Caudate nucleus (tissue), 63 donors: ENCODE measurements at places on chromosomes 2 and 18.

DNA sequence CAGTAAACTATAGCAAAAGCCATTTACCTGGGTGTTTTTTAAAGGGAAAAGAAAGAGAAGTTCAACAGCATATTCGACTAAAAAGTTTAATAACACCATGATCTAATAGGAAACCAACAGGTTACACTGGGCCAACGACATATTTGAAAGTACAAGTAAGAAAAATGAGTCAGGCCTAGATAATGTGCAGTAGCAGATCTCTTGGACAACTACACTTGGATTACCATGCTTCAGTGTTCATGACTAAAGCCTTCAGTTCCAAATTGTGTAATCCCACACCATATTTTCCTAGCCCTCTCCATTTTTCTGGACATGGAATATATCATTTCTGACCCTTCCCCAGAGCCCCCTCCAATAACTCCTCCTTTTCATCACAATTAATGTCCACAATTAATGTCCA, 39.1 kb upstream of the FIGN start:
- no peak for DNase-seq

DNA sequence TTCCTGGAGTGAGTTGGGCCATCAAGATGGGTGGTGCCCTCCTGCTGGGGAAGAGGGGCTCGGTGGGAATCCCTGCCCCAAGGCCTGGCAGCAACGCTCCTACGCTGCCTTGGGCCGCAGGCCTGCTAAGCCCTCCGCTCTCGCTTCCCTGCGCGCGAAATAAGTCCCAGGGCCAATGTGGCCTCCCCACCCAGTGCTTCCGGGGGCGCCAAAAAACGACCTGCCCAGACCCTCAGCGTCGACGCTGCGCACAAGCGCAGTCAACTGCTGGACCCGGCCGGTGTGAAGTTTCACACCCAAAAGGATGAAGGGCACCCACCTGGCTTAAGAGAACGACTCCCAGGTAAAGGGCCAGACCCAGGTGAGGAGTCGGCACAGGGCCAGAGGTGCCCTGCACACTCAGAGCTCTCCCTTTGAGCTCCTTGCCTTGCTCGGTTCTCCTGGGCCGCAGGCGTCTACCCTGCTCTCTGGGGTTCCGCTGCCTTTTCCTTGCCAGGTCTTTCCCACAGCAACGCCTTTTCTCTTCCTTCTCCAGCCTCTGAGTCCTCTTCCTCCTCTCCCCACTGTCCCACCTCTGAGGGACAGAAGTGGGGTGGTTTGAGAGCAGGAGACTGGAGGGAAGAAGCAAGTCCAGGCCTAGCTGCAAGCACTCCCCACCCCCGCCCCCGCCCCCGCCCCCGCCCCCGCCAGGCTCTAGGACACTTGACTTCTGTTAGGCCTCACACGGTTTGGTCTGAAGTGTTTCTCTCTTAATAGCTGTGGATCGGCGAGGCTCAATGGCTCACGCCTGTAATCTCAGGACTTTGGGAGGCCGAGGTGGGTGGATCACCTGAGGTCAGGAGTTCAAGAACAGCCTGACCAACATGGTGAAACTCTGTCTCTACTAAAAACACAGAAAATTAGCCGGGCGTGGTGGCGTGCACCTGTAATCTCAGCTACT, at the start of gene DNAJC5G:
TSS of gene DNAJC5G (plus strand) at position 223 of the 940 bp plus-strand sequence. CDS start 1,296 bp downstream, outside the sequence.
- no peak for DNase-seq

DNA sequence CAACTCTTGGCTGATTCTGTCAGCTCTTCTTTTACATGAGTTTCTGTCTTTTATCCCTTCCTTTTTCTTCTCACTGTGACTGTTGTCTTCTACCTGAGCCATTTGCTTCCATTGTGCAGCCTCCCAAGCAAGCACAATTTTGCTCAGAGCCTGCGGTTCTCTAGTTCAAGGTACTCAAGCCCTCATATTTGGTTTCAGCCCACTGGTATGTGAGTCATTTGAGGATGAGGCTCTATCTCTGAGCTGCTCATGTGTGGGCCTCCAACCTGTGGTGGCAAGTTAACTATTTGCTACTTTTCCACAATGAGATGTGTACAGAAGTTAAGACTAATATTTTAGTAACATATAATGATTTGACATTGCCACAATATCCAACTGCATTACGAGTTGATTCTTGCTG, 183.0 kb downstream of the PHLPP1 start:
- DNase-seq = peak; percentile 45

DNA sequence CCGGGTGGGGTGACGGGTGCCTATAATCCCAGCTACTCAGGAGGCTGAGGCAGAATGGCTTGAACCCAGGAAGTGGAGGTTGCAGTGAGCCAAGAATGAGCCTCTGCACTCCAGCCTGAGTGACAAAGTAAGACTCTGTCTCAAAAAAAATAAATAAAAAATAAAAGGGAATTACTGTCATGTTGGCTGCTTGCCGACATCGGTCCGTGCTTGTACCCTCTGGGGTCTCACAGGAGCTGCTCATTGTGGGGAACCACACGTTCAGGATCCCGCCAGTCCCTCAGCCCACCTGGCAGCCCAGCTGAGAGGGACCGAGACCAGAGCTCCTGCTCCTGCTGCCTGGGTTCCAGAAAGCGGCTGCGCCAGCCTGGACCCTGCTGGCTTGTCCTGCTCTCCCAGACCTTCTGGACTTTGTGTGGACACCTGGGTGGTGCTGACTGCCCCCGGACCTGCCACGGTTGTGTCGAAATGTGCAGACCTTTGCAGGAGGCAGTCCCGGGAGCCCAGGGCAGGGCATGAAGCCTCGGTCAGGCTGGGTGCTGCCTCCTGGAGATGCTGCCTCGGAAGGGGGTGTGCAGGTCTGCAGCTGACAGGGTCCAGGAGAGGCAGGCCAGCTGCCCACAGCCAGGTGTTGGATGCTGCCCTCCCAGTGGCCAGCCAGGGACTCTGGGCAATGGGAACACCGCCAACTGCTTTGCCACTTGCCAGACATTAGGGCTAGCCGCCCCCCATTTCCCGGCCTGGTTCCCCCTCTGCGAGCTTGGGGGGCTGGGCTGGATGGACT, 16.4 kb downstream of the KLF11 start:
- DNase-seq = no peak

DNA sequence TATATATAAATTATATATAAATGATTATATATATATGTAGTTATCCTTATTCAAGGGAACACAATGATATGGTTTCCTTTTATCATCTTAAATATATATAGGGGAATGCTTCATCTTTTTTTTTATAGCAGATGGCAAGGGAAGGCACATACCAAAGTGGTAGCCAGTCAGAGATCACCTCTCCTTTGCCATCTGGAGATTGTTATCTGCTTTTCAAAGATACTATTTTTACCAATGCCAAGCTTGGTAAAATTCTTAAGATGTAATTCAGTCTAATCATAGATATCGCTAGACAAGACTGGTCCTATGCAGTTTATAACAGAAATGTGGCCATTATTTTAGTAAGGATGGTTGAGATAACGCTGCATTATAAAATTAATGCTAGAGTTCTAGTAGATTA, 64.7 kb upstream of the DSEL start:
- no peak for DNase-seq

- no peak for DNase-seq
Observed at GRCh38 chr2:3065928-3066327, 311.7 kb downstream of the EIPR1 start.

- DNase-seq = no peak
Observed at GRCh38 chr2:9914384-9915065, 37.0 kb upstream of the GRHL1 start.

DNA sequence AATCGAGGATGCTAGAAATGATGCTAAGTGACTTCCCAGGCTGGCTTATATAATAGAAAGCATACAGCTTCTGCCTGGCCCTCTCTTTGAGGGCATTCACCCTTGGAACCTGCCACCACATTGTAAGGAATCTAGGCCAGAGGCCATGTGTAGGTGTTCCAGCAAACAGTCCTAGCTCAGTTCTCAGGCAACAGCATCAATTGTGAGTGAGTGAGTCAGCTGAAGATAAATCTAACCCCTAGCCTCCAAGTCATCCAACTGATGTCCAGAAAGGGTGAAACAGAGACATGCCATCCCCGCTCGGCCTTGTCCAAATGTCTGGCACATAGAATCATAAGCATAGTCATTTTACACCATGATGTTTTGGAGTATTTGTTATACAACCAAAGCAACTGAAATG, 324.3 kb upstream of the KLHL14 start:
- no peak for DNase-seq

GRCh38 chr2:33134791-33135560, 188.2 kb downstream of the LTBP1 start:
- DNase-seq = no peak

DNA sequence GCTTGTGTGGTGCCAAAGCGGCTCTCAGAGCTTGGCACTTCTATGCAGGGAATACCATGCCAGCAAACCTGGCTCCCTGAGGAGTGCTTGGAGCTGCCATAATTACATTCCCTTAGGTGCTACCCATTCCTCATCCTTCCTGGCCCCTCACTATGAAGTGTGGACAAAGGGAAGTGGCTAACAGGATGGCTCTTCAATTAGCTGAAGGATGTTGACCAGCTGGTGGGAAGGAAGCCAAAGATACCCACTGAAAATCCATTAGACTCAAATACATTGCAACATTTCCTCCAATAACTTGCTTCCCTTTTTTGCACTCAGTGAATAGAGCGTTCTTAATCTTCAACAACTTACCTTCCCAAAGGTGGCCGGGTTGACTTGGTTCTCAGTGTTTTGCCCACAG, 8.5 kb downstream of the RFX8 start:
- no peak for DNase-seq

- DNase-seq = no peak
Observed at GRCh38 chr2:230846360-230846759, 18.4 kb upstream of the ITM2C start.

DNA sequence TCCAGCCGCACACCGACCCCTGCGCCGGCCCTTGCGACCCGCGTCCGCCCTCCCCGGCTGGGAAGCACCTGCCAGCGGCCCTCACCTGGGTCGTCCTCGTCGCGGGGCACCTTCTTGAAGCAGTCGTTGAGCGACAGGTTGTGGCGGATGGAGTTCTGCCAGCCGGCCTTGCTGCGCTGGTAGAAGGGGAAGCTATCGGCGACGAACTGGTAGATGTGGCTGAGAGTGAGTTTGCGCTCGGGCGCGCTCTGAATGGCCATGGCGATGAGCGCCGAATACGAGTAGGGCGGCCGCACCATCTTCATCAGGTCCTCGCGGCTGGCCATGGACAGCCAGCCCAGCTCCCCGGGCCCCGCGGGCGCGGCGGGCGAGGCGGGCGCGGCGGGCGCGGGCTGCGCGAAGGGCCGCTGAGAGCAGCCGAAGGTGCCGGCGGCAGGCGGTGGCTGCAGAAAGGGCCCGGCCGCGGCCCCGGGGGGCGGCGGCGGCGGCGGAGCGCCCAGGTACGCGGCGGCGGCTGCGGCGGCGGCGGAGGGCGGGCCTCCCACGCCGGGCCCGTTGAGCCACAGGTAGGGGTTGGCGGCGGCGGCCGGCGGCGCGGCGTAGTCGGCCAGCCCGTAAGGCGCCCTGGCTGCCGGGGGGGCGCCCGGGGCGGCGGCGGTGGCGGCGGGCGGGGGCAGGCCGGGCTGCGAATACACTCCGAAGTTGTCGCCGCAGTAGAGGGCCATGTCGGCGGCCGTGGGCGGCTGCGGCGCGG, 505 bp downstream of the FOXI3 start:
- no peak for DNase-seq

DNA sequence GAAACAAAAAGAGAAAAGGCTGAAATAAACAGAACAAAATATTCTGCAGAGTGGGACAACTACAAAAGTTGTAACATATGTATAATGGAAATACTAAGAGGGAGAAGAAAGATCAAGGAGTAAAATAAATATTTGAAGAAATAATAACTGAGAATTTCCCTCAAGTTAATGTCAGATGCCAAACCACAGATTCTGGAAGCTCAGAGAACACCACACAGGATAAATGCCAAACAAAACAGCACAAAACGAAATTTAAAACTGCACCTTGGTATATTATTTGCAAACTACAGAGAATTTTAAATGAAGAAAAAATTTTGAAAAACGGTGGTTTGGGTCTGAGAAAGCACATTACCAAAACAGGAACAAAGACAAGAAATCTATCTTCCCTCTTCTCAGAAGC, 1588.9 kb upstream of the TMEFF2 start:
- no peak for DNase-seq

GRCh38 chr2:22950431-22950830, 434.5 kb upstream of the KLHL29 start:
- no peak for DNase-seq

DNA sequence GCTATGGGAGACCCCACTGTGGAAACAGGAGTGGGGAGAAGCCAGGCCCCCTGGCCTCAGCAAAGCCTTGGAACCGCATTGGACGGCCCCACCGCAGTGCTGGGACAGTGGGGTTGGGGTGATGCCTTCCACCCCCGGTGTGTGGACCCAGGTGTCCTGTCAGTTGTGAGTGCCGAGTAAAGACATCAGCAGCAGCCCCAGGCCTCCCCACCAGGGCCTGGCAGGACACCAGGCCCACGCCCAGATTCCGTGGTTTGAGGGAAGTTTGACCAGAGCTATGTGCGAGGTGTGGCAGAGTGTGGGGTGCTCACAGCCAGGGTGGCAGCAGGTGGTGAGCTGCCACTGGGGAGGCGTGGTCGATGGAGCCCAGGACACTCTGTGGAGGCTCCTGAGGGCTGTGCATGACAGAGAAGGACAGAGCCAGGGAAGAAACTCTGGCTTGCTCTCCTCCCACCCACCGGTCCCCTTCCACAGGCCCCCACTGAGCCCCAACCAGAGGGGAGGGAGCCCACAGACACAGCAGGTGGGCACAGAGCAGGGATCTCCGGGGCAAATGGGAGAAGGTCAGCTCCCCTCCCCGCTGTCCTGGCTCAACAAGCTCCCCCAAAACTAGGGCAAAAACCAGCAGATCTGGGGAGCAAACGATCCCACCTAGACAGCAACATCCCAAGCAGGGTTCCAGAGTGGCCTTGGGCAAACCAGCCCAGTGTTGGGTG, 69.1 kb downstream of the TWIST2 start:
- DNase-seq = no peak

DNA sequence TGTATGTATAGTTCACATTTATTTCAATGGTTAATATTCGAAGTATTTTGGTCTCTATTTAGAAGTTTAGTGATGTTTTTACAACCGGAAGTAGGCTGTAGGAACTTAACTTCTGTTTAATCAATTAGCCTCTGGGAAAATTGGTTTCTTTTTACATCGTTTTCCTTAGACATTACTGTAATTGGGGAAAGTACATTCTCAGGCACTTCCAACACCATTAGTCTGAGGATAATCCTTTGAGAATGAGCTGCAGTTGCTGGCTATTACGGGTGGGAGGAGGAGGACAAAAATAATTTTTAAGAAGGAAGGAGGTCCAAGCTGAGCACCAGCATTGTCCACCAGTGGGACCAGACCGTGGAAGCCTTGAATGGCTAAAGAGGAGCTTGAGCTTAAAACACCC, 70.4 kb upstream of the ST3GAL5 start:
- no peak for DNase-seq

DNA sequence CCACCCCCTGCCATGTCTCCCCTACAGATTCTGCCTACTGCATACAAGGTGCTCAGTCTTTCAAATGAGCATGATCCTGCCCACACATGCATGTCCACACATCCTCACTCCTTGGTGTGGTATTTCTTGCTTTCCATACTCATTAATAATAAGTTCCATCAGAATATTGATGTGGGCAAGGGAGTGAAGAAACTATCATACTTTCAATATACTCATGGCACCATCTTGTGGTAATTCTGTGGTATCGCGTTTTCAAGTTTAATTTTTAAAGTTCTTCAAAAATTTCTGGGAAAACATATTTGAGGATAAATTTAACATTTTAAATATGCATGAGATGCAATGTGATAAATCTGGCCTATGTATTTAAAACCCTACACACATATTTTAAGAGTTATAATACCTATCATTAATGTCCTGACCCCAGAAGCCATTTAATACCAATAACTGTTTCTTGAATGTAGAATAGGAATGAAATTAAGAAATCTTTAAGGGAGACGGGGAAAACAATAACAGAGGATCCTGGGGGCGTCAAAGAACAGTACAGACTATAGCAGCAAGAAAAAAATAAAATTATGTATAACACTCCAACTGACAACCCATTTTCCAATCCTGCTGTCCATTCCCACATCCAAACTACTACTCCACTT, 110.1 kb downstream of the ZNF385B start:
- no peak for DNase-seq
